ENCODE measurements at places on chromosomes 3 and 15. TPM values are rescaled to one million over a fixed set of nuclear protein-coding genes. Genes with fewer than 3 reads are reported as not detected.

The AMOTL2 gene
- 197 TPM for total RNA-seq

The HIGD2B gene
- not detected for total RNA-seq

The SLC22A14 gene
- 0.33 TPM for total RNA-seq

The ZNF80 gene
- total RNA-seq, result not detected

The ABTB1 gene
- total RNA-seq, result 14.7 TPM

The TRIM42 gene
- total RNA-seq, result not detected

The CHRNA3 gene
- total RNA-seq, result not detected

The CLDN18 gene
- not detected for total RNA-seq

The DOCK3 gene
- total RNA-seq, result 0.51 TPM

The ZNF445 gene
- 10.4 TPM for total RNA-seq

The SOX2 gene
- total RNA-seq, result not detected

The FURIN gene
- 50.3 TPM for total RNA-seq

The P4HTM gene
- 10.2 TPM for total RNA-seq

The SIDT1 gene
- total RNA-seq, result not detected

The SLC28A2 gene
- total RNA-seq, result not detected

The OR5K2 gene
- total RNA-seq, result not detected

The GRIP2 gene
- 0.17 TPM for total RNA-seq

Measured in mammary epithelial cell (primary cell).